NCI-H1417 treated with DMSO at 0.1 percent for 48 hours (cell line): ENCODE measurements at places on chromosomes 11 and 22.

GRCh38 chr11:60910281-60910687, 3.7 kb upstream of the TMEM109 start:
- DNase-seq: no peak

DNA sequence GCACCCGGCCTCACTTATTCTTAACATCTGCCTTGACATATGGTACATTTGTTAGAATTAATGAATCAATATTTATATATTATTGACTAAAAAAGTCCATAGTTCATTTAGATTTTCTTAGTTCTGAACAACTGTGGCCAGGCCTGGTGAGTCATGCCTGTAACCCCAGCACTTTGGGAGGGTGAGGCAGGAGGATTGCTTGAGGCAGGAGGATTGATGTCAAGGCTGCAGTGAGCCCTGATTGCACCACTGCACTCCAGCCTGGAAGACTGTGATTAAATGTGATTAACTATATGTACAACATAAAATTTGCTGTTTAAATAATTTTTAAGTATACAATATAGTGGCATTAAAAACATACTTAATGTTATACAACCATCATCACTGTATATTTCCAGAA, 5.6 kb downstream of the UVRAG start:
- DNase-seq: no peak

- no peak for DNase-seq
These were observed 871.9 kb downstream of the TBC1D22A start for GRCh38 chr22:47634347-47634746.

DNA sequence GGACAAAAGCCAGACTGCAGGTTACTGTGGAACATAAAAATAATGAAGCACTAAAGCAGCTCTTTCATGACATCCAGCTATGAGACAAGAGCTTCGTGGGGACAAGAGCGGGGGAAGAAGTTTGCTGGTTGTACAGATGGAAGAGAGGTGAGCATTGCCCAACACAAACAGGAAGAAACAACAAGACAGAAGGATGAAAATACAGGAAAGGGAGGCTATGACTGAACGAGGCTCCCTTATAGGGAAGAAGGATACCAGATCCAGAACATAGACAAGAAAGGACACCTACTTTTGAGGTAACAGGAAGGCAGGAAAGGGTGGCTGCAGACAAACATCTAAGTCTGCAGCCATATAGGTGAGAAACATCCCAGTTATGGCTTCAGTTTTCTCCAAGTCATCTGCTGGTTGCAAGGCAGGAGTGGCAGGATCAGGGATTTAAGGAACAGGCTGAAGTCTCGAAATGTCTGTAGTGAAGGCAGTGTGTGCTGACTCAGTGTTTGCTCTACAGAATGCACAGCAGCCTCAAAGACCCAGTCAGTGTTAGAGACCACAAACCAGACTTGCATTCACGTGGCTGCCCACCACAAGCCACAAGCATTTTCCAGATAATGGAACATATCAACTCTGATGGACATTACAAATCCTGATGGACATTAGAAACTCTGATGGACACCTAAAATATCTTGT, 1.9 kb downstream of the CLTCL1 start:
- no peak for DNase-seq

DNA sequence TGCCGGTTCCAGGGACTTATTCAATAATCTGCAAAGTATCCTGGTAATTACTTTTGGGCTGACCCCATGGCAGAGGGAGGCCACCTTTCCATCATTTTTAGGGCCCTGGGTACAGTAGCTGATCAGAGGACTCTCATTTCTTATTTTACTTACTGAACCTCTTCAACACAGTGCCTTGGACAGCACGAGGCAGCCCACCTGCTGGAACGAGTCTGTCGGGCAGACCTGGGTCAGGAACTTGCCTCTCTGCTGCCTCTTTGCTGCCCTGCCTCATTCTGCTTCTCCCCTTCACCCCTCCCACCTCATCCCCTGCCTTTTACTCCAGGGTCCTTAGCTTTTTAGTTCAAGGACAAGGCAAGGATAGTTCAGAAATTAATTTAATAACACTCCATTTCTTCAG, 204.5 kb downstream of the CSNK2A3 start:
- no peak for DNase-seq

DNA sequence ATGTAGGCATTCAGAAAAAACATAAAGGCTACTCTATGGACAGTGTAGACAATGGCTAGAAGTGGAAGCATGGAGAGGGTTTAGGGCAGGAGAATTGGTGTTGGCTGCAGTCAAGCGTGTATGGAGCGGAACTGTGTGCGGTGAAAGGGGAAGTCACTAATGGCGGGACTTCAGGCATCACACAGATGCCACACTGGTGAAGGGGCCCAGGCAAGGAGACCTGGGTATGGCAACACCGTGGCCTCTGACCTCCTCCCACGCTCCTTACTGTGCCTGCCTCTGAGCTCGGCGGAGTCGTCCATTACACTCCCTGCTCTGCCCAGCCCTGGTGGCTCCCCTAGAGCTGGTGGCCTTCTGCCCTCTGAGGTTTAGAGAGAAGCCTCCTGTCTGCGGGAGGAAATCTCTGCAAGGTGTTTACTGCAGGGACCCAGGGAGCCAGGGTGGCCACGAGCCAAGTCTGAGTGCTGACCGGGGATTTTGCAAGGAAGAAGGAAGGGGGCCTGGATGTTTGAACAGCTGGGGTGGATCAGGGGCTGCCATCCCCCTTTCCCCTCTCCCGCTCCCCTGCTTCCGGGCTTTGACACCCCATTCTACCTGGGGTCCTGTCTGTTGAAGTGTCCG, 75.1 kb upstream of the TSPAN18 start:
- no peak for DNase-seq

DNA sequence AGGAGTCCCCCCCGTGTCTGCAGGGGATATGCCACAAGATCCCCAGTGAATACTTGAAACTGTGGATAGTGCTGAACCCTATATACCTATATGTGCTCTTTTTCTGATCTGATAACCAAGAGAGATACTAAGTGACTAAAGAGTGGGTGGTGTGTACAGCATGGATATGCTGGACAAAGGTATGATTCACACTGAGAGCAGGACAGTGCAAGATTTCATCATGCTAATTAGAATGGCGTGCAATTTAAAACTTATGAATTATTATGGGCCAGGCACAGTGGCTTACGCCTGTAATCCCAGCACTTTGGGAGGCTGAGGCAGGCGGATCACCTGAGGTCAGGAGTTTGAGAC, 90.2 kb upstream of the ALKBH3 start:
- DNase-seq: no peak
